ENCODE measurements at places on chromosomes 2 and 18.

DNA sequence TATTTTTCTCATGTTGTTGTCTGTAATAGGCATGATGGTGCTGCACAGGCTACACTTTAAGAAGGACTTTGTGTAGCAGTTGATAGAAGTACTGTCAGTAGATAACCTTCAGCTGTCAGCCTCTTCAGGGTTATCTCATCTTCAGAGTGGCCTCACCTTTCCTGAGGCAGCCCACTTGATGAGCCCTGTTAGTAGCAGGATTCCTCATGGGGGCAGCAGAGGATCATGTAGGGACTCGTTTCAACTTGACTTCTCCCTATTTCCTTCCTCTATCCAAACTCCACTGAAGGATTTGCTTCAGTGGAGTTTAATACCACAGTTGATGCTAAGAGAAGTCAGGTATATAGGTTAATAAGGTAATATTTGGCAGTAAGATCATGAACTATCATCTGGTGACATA, 530.3 kb upstream of the FSIP2 start:
- DNase-seq: peak; percentile 58

- DNase-seq: no peak
These were observed 612.8 kb downstream of the RNF144A start for GRCh38 chr2:7530001-7530400.

DNA sequence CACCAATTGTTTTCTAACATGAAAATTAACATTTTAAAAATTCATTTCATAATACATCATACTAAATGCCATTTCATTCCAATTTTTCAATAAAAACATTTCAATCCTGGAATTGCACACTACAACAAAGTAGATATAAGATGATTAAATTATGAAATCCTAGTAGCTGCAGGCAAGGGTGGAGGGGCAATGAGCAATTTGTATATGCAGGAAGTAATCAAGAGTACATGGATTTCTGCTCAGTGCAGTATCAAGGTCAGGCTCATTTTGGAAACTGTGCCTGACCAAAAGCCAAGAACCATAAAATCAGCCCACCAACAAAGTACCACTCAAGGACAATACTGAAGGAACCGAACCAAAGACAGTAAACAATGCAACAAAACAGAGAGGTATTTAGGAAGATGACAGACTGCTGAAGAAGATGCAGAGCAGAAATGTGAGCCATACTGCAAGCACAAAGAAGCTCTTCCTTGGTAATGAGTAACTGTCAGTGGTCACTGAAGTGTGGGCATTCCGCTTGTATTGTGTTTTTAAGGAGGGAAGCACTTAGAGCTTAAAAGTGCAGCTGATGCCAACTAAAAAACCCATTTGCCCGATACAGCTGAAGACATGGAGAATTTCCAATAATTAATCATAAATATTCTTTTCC, 34.5 kb upstream of the DSEL start:
- no peak for DNase-seq

DNA sequence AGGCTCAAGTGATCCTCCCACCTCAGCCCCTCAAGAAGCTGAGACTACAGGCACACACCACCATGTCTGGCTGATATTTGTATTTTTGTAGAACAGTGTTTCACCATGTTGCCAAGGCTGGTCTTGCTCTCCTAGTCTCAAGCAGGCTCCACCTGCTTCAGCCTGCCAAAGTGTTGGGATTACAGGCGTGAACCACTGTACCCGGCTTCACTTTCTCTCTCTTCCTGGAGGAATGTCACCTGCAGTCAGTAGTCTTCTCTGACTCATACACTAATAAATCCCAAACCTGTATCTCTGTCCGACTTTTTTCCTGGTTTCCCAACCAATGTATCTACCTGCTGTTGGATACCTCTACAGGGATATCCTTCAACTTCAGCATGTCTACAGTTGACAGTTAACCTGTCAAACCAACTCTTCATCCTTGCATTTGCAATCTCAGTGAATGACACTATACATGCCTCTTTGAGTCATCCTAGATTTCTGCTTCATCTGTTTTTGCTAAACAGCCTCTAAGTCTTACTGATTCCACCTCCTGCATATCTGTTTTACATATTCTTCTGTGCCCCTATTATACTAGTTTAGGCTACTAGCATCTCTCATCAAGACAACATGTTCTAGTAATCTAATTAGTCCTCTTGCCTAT, 54.5 kb downstream of the RBBP8 start:
- no peak for DNase-seq

DNA sequence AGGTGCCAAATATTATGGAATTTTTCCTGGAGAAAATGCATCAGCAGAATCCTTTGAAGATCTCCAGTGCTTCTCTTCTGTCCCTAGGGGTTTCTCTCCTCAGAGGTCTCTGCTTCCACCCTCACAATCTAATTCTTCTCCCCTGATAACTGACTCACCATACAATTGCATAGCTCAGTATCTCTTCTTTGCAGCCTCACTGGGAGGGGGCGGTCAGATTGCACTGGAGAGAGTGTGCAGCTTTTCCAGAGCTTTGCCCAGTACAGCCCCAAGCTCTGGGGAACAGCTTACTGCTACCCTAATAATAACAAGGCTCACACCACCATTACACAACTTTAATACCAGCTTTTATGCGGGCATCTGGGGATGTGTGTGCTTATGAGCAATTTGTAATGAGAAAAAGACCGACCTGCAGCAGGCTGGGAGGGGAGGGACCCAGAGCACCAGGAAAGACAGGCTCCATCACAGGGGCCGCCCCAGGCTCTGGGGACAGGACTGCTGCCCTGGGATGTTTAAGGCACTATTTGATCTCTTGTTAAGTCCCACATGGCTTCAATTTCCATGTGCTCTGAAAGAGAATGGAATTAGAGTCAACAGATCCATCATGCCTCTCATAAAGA, 276.6 kb upstream of the SIX2 start:
- DNase-seq: no peak

GRCh38 chr2:21451403-21451802, 327.6 kb downstream of the TDRD15 start:
- DNase-seq: no peak

DNA sequence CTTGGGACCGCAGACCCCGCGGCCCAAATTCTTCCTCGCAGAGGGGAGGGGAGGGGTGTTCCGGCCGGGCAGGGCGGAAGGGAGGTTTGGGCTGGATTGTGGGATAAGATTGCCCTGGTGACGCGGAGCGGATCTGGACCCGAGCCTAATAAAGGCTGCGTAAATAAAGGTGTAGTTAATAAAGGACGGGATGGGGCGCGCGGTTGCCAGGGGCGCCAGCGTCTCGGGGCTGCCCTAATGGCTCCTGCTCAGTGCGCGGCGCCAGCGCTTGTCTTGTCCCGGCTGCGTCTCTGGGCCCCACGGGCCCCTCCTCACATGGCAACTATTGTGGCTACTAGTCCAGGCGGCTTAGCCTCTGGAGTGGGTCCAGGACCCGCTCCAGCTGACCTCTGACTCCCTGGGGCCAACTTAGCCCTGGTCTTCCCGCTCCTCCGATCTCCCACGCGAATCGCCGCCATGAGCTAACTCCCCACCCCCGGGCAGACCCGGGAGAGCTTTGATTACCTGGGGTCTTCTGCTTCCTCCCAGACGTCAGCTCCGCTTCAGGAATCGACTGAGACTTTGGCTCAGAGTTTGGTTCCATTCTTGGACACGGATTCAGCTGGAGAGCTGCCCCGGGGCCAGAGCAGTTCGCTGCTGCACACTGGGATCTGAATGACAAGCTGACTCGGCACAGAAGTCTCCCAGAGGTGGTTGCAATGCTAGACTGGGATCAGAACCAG, 36.5 kb downstream of the SLC25A52 start:
- DNase-seq: no peak

Data from amniotic epithelial cell (primary cell).